ENCODE measurements at places on chromosomes 6 and 20.

GRCh38 chr6:96276856-96277255, 244.8 kb upstream of the UFL1 start:
- DNase-seq, result no peak

DNA sequence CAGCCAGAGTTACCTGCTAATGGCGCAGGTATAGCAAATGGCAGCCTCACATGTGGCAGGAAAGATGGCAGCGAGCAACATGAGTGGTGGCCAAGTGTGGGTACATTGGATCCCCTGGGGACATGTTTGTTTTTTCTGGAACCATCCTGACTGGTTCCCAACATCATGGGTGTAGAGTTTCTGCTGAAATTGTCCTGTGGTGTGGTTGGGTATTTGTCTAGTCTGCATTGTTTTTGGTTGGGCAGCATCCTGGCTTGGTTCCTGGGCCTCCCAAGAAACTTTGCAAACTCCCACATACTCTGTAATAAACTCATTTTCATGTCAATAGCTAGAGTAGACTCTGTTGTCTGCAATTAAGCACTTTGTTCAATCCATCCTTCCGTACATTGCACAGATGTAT, 282.6 kb downstream of the CDC5L start:
- DNase-seq, result no peak

GRCh38 chr20:48057251-48057650, 272.0 kb upstream of the SULF2 start:
- no peak for DNase-seq

DNA sequence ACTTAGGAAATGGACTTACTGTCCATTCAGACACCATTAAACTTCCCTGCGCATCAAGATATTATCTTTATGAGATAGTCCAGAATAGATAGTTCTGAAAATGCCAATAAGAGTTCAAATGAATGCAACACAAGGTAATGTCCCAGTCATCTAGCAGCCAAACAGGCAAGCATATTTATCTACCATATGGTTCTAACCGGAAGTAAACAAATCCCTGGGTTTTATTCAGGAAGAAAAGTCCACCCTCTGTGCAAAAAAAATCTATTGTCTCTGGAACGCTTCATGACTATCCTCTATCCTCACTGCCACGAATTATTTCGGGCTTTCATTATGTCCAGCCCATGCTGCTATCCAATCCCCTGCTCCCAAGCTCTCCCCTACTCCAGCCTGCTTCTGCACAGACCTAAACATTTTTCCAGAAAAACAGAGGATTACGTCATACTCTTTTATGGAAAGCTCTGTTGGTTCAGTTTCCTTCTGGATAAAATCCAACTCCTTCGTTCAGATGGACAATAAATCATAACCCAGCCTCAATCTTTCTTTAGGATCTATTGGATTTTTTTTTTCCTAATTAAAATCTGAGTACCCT, 11.4 kb downstream of the PPIL6 start:
- DNase-seq, result no peak

GRCh38 chr6:17729223-17730077, 22.7 kb upstream of the NUP153 start:
- DNase-seq, result no peak

DNA sequence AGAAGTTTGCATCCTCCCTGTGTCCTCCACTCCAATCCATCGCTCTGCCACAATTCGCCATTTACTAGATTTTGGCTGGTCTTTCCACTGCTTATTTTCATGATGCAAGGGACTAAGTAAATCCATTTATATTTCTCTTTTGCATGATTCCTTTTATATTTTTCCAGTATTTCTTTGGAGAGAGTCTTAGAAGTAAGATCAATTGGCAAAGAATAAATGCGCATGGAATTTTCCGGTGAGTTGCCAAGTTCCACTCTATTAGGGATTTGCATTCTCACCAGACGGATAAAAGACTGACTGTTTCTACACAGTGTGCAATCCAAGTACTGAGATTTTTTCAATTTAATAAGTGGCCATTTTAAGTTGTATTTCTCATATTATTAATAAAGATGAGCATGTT, 91.7 kb upstream of the PHACTR3 start:
- DNase-seq, result no peak

DNA sequence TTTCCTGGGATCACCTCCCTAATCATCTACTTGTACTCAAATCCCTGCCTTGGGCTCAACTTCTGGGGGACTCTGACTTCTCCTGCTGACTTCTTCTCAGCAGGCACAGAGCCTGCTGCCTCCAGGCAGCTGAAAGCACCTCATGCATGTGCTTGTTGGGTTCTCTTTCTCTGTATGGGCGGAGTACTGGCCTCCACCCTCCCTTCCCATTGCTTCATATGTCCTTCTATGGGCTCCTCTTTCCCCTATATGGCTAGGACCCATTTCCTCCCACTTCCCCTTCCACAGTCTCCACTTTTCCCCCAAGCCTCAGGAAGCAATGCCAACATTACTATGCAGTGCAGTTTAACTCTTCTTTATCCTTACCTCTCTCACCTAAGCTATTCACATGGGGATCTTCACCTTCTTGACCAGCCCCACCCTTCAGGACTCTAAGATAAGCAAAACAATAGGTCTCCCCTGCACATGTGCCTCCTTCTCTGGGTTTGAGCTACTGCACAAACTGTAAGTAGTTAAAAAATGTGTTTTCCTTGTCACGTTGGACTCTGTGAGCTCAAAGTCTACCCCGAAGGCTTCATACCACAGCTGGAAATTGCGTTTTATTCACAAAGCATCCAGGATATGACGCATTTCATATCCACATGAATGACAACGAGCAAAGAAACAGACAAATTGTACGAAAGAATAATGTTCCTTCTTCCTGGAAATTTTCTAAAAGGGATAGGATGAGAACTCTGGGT, 93.7 kb downstream of the CDS2 start:
- no peak for DNase-seq

GRCh38 chr6:34950849-34951248, 61.8 kb downstream of the ANKS1A start:
- no peak for DNase-seq

DNA sequence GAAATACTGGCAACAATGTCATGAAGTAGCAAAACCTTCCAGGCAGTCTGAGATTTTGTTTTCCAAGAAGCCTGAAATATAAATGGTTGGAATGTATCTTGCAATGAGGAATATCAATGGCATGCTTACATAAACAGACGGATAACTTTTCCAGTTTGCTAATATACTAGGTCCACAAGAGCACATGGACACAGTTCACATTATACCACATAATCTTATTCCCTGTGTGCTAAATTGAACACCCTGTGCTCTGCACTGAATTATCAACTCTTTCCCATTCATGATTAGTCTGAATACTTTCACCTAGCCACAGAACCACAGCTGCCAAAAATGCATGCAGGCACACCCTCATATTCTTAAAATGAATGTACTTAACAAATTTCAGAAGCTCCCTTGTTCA, 274.3 kb downstream of the COL12A1 start:
- DNase-seq, result no peak

DNA sequence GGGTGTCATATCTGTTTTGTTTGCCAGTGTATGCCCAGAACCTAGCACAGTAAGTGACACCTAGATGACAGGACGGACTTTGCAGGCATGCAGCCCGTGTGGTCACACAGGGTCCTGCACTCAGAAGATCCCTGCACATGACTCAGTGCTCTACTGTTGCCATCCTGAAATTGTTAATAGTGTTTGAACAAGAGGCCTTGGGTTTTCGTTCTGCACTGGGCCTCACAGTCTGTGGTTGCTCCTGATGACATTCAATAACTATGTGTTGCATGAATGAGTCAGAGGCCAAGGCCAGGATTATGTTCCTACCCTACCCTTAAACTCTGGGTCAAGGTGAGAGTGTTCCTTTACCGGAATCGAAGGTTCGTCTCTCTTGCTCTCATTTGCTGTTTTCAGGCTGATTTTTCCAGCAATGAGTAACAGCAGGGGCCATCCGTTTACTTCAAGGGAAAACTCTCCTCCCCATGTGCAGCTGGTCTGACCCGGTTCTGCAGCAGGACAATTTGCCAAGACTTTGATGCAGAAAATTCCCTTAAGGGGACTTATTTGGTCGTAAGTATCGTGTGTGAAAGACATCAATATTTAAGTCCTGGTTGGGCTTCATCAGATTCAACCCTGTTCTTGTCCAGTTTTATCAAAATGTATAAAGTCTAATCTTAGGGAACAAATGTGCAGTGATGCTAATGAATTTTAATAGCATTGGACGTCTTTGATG, 13.0 kb upstream of the PFDN4 start:
- no peak for DNase-seq

- no peak for DNase-seq
Measured at GRCh38 chr6:111291336-111292259, 191.4 kb downstream of the REV3L start.

DNA sequence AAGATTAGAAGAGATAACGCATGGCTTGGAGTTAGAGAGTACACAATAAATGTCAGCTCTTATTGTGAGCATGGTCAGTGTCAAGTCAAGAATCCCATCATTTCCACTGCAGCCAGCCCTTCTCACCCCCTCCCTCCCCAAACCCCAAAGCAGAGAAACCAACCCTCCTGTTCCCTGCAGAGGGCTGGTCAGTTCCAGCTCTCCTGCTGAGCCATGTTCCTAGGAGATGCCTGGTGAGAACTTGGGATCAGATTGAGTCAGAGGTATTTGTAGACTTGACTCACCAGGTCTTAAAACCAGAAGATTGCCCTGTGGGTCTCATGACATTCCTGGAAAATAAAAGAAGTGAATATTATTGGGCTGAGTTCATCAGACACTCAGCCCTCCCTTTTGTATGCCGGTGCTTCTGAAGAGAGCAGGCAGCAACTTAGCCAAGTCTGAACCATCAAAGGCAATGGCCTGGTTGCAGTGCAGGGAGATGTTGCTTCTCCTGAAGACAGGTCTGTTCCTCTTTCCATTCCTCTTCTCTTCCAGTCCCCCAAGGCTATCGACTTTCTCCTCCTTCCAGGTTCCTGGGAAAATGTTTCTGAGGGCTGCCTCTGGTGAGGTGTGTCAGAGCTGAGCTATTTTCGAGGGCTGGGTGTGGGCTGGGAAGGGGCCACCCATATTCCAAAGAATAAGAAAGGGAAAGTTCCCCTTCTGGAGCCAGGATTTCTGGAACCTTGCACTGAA, 278.2 kb upstream of the SUPT3H start:
- DNase-seq, result no peak

All from SHP77 treated with DMSO at 0.1 percent for 48 hours (cell line).